ENCODE measurements at places on chromosomes 6 and 20. TPM values are rescaled to one million over a fixed set of nuclear protein-coding genes. Genes with fewer than 3 reads are reported as not detected.

DNA sequence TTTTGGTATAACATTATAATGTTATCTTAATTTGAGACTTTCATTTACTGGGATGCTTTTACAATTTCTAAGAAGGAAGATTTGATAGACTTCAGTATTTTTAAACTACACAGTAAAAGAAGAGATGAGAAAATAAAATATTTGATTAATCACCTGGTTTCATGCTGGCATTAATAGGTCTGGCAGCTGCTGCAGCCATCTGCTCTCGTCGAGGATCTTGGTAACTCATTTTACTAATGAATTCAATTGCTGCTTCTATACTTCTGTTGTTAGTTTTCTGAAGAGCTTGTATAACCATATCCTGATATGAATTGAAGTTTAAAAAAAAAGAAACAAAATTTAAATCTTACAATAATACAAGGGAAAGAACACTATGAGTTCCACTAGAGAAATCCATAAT lies 23.0 kb downstream of the LATS1 start:
- no peak for DNase-seq

GRCh38 chr6:23659125-23659524 lies 466.9 kb upstream of the NRSN1 start:
- peak; percentile 7 for DNase-seq

The SALL4 gene
- total RNA-seq, result 0.32 TPM

GRCh38 chr20:1331801-1332453 lies 3.0 kb upstream of the SDCBP2 start:
- peak; percentile 24 for DNase-seq

DNA sequence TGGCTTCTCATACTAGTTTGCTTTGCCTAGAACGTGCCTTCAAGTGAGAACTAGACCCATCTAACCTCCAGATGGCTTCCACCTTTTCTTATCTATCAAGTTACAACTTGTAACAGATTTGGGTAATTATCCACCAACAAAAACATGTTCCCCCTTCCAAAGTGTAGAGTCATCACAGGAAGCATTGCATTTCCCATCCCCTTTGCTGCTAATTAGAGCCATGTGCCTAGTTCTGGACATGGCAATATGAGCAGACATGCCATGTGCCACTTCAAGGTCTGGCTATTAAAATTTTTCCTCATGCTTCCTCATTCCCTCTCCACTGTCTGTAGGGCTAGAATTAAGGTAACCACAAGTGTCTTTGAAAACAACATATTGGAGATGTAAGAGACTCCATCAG lies 814.4 kb downstream of the TENT5A start:
- peak; percentile 13 for DNase-seq

- no peak for DNase-seq
Observed at GRCh38 chr6:53928641-53929040, 133.8 kb downstream of the LRRC1 start.

DNA sequence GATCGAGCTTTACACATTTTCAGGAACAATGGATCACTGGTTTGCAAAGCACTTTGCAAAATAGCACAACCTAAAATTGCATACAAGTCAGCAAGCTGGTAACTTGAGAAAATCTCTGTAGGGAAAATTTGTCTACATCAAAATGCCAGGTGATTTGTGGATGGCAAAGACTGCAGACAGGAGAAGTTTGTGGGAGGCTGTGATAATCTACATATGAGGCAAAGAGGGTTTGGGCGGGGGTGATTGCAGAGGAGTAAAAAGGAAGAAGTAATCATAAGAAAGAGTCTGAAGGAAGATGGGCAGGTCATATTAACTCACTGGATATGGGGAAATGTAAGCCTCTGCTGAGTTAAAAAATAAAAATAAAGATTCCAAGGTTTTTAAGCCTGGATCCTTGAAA lies 166.3 kb upstream of the STXBP5 start:
- DNase-seq, result no peak

The SLC22A1 gene
- total RNA-seq, result 0.60 TPM

The CRISP1 gene
- total RNA-seq, result not detected

DNA sequence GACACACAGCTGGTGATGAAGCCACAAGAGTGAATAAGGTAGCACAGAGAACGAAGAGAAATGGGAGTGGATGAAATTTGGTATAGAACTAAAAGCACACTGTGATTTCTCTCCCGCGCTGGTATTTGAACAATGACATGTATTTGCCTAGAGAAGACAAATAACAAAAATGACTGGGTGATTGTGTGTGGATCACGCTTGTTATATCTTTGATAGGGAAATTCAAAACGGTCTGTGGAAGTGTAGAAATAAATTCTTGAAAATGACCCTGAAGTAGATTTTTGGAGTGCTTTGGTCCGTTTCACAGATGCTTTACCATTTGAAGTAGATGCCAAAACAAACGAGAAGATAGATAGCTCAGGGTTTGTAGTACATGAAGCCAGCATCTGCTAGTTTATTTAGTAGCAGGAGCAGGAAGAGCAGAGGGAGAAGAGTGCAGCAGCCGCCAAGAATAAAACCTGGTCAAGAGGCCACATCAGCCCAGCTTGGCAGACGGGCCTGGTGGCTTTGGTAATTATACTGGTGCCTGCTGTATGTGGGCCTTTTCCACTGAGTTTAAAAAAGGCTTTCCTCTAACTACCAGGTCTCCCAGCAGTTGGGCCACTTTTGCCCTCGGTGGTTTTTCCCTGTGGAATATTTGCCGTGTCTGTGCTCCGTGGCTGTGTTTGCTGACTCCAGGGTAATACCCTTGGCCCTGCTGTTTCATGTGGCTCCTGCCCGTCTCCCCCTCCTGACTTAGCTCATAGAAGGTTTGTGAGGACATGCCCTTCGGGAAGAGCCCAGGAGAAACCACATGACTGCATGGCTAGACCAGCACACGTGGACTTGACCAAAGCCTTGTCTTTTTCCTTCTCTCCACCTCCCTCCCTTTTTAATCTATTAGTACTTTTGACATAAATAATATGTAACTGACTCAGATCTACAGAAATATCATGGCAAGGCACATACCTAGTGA lies 294.0 kb downstream of the SOX4 start:
- no peak for DNase-seq

DNA sequence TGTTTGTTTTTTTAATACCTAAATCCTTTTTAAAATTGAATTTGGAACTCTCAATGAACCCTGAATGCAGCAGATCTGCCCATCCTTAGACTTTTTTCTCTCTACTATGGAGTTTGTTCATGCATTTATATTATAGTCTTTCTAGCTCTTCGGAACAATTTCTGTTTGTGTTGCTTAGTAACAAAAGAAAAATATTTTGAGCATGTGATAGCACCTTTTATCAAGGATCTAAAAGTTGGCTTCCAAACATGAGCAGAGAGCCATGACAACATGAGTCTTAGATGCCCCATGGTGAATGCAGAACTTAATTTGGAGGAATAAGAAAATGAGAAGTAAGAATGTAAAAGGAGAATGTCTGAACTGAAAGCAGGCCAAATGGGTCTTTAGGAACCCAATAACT lies 133.7 kb downstream of the EDN1 start:
- DNase-seq, result no peak

- peak; percentile 32 for DNase-seq
Observed at GRCh38 chr6:141580988-141581552, 551.7 kb upstream of the GJE1 start.

The ANKEF1 gene
- total RNA-seq, result 9.7 TPM

DNA sequence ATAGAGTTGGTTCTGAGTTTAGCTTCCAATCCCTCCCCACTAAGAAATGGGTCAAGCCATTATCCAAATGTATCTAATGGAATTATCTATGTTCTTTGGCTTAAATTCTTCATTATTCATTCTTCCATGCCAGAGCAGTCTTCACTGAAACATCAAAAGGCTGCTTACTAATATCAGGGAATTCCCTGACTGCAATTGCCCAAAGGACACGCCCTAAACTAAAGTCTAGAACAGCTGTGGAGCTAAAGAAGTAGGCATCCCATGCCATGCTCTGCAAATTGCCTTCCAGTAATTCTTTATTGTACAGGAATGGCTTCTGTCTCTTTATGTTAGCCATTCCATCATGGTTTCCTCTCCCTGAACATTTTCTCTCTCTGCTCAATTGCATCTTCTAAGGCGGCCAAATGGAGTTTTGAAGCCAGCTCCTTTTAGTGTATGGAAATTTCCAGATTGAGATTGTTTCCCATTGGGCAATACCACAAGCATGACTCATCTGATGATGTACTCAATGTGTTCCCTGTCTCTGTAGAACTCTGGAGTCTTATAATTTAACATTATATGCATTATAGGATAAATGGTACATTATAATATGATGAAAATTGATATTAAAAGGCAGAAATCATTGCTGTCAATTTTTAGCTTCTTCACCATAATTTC lies 28.8 kb upstream of the TSHZ2 start:
- DNase-seq, result peak; percentile 89

DNA sequence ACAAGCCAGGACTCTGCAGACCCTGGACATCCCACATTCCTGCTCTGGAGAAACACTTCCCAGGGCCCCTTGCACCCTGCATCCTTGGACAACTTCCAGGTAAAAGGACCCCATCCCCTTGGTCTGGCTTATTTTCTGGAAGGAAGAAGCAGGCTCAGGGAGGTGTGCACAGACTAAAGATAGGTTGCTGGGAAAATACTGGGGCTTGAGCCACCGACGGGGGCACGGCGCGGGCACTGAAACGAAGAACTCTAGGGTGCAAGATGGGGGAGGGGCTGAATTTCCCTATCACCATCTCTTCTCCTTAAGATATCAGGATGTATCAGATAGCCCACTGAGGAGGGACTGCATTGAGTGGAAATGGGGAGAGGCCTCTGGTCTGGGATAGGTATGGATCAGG lies 805 bp downstream of the FRS3 start:
- no peak for DNase-seq

DNA sequence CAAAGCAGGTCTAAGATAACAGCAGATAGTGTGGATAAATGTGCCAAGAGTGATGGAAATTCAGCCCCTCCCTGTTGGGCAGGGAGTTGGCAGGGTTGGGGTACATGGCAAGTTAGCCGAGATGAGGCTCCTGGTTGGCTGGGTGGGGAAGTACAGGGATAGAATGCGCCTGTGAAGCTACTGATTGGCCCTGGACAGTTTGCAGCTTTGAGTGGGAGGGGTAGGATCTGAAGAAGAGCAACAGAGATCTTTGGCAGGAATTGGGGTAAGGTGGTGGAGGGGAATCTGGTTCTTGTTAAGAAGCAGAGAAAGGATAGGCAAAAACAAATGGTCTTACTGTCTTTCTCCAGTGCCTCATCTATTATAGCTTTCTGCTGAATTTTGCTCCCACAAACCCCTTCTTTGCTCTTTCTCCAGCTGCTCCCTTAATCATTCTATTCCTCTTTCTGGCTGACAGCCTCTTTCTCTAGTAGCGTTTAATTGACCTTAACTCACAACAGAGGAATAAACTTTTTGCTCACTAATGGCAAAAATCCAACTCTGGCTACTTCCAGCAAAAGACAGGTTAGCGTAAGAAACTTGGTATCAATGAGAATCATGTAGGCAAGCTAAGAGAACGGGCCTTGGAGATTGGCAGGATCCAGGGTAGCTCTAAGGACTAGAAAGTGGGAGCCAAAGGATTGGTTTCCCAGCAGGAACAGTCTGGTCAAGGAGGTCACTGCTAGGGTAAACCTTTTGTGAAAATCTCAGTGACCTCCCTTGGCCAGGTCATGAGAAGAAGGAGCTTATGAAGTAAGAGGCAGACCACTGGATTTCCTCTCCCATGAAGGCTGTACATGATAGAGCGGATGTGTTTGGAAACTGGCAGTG lies 86.3 kb upstream of the CARMIL1 start:
- peak; percentile 71 for DNase-seq

DNA sequence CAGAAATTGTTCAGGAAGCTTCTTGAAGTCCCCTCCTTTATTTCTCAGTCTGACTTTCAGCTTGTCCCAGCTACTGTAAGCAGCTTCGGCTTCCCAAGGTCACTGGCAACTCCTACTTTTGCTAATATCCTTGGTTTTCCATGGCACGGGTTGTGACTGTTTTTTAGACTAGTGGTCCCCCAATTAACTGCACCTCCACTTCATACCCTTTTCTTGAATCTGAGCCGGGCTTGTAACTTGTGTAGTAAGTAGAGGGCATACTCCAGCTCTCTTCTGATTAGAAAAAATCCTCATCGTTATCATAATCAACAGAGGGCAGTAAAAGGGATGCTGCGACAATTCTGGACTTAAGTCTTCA lies 162.3 kb upstream of the TNFAIP3 start:
- DNase-seq, result no peak

The LAMA5 gene
- total RNA-seq, result 72.6 TPM

- DNase-seq, result no peak
Observed at GRCh38 chr20:64214952-64215351, 40.6 kb upstream of the PCMTD2 start.

Measured in foreskin keratinocyte (primary cell).